ENCODE measurements at places on chromosomes 12 and 14.

GRCh38 chr14:36295642-36296627 lies 24.5 kb downstream of the MBIP start:
- DNase-seq = no peak

GRCh38 chr14:77007183-77007974 lies 21.1 kb downstream of the IRF2BPL start:
- no peak for DNase-seq

DNA sequence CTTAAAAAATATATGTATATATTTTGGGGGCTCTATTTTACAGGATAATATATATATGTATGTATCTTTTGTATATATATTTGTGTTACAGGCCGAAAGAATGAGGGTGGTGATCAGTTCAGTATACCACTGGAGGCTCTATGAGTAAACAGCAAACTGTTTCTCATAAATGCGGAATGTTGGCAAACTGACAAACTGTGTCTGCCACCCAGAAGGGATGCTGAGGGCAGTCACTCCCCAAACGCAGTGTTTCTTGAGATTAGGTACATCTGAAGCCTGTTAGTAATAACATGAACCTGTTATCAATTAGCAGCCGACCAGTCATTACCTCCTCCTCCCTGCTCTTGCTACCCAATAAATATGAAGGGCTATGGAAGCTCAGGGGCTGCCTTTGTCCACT lies 20.8 kb downstream of the TNFAIP2 start:
- DNase-seq = no peak

- no peak for DNase-seq
Measured at GRCh38 chr12:52024845-52025230, 18.1 kb downstream of the TAMALIN start.
